ENCODE measurements at places on chromosomes 4 and X.
A peak's percentile ranks its signal among the peaks of the same experiment; 100 is the strongest.

- DNase-seq = no peak
Measured at GRCh38 chr4:16914208-16914607, 15.8 kb upstream of the LDB2 start.

DNA sequence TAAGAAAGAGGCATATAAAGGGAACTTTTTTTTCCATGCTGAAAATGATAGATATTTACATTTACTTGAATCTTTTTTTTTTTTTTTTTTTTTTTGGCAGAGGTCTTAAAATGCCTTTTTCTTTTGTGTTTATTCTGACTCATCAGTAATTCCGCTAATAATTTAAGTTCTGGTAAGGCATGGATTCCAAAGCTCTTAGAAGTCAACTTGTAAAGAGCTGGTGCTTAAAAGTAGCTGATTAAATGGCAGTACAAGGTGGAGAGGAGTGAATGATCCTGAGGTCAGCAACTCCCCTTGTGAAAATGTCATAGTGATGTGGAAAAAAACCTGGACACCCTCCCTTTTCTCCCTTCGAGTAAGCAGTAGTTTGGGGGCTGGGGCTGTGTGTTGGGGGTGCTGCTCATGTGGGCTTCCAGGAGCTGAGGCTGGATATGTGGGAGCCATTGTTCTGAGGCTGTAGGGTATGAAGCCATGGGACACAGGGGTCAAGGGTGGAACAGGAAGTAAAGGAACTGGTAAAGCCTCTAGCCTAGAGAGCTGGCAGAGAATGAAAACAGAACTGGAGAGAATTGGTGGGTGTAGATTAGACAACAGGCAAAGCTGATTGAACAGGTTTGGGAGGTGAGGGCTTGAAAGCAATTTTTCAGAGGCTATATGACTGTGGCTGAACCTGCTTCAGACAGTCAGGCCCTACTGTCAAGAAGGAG is 41.0 kb upstream of the PITX2 start:
- no peak for DNase-seq

DNA sequence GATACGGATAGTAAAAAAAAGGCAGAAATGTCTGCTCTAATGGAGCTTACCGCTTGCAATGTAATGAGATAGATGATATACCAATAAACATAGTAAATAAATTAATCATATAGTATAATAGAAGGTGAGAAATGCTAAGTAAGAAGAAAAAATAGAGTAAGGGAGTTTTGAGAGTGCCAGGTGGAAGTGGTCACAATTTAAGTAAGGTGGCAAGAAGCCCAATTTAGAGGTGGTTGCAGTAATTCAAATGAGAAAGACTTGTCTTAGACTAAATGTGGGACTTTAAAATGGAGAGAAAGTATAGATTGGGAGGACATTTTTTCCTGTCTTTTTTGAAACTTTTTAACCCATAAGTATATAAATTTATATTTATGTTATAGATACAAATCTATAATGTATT is 26.0 kb downstream of the TBC1D19 start:
- DNase-seq = no peak

GRCh38 chrX:49155243-49155899 is 7.2 kb upstream of the MAGIX start:
- DNase-seq = no peak

DNA sequence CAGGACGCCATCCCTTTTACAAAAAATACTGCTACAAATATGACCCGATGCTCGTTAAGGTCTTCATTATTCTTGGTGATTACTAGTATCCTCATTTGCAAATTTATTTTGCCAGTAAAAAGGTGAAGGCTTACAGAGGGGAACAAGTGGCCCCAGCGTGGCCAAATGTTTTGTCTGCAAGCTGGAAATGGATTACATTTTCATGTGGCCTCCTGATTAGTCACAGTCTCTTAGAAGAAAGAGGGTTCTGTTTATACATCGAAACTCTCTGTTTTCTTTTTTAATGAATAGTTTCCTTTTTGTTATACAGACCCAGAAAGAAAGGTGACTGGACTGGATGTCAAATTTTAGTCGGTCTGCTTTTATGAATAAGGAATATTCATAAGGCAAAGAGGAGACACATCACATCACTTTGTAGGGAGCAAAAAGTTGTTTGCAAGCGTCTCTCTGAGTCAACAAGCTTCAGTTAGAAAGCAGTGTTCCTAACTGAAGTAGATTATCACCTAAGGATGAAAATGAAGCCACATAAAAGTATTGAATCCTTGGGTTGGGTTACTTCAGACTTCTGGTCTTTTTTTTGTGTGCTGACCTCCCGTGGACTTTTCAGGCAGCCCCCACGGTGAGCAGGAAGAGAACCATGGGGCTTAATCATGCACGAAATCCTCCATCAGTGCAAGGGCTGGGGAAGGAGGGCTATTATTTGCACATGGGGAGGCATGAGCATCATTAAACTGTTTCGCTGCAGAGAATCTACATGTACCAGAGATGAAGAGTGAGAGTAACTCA is 125.6 kb downstream of the ARSF start:
- no peak for DNase-seq

GRCh38 chr4:47913330-47913729 is 1.1 kb downstream of the NFXL1 start:
- no peak for DNase-seq

DNA sequence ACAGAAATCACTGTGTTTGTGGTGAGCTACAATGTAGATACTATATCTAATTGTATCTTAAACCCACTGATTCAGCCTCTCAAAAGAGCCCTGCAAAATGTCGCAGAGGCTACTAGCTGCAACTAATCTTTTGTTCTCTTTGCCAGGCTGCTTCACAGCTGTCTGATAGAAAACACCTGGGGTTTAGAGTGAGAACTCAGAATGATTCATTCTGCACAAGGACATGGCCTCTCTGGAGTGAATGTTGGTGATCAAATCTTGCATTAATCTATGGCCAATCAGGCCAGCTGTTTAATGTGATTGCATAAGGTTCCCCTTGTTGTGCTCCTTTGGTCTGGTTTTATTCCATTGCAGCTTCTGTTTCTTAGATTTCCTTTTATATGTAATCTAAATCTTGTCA is 100.3 kb downstream of the EMCN start:
- DNase-seq = no peak

- no peak for DNase-seq
Measured at GRCh38 chr4:88819818-88820697, 122.4 kb upstream of the NAP1L5 start.

DNA sequence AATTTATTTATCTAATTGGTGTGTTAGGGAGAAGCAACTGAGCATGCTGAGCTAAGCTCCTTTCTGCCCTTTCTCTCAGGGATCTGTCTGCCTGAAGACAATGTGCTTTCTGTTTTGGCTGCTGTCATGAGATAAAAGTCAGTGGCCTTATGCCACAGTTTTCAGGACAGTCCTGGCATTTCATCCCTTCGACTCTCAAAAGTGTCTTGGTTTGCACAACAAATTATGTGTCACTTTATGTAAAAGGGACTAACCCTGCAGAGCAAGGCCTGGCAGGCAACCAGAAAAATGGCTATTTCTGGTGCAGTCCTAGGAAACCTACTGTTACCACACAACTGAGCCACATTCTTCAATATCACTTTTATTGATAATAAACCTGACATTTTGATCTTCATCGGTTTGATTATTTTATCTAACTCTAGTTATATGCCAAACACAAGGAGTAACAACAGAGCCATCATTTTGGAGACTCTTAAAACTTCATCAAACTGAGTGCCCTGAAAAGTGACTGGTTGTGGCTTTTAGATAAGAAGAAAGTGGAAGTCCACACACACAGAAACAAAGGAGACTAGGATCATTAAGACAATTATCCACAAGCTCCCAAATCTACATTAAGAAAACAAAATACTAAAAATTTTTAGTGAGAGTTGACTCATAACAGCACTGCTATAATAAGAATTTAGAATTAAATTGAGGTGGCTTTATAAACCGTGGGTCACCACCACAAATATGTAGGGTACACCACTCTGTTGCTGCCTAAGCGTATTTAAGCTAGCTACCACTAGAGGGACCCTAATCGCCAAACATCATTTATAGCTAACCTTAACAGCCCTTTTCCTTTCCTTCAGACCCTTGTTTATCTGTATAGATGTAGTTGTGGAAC is 95.9 kb upstream of the PTPN13 start:
- no peak for DNase-seq

DNA sequence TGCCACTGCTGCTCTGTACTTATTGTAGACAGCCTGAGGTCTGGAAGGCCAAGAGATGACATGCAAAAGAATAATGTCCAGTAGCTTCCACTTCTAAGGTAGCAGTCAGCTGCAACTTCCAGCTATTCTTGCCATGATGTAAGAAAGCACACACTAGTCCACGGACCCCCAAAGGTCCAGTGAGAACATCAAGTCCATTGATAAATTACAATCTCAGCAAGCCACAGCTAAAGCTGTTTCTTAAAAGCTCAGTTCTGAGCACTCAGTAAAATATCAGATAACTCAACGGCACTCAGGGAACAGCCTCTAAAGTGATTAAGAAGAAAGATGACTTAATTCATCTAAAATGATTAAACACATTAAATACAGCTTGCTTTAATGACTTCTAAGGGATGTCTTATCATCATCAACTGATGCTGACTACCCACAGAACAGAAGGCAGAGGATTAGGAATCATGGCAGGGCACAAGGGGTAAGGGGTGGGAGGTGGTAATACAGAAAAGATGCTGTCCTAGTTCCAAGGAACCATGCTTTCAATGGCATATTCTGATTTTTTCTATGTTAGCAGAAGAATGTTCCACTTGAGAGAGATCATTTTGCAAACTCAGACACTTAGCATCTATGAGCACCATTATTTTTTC is 99.1 kb upstream of the CBR4 start:
- DNase-seq = no peak

DNA sequence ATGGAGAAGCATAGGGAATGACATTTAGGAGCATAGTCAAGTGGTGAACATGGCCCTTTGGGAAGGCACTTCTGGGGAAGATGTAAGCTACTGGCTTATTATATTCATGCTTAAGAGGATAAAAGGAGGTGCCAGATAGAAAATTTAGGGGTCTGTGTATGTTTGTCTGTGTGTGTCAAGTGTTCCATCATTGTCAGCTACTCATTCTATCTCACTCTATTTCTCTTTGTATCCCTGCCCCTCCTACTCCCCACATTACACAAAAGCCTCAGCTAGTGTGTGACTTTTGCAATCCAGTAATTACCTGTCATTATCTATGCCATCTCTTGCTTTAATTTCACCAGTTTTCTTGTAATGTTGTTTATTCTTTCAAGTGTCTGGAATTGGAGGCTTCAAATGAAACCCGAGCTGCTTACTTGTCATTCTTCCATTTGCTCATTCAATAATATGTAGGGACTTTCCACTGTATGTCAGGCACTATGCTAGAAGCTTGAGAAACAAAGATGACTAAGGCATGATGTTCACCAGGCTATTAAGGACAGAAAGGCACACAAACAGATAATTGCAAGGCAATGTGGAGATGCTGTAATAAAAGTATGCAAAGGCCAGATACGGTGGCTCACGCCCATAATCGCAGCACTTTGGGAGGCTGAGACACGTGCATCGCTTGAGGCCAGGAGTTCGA is 229.8 kb upstream of the TEX13C start:
- DNase-seq = no peak

DNA sequence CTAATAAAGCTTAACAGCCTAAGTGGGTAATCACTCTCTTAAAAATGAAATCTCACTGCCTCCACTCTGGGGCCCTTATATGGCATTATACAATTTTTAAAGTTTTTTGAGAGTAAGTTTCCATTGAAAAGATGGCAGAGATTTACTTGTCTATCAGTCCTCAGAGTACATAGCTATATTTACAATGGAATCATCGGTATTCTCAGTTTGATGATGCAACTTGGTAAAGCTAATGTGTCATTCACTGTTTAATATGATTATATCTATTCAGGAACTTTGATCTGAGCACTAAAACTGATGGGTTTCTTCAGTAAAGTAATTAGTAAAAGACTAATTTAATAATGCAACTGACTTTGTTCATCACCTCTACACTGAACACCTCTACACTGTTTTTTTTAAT is 51.6 kb downstream of the CT47B1 start:
- DNase-seq = no peak

DNA sequence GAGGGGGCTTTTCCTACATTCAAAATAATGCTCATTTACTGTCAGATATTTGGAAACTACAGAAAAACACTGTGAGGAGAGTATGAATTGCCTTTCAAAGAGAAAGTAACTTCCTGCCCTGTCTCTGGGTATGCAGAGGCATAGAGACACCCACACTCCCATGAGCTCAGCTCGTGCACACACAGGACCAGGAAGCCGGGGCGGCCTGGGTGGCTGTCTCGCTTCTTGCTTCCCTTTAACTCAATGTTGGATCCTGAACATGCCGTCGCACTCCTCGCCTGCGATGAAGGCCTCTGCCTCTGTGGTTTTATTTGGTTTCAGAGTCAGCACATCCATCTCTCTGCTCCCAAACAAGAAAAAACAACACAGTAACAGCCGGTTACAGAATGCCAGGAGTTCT is 40.1 kb upstream of the GPR78 start:
- peak; percentile 16 for DNase-seq

- DNase-seq = no peak
Measured at GRCh38 chr4:173167758-173168395, 734 bp upstream of the GALNT7 start.

- DNase-seq = no peak
Measured at GRCh38 chrX:19350941-19351384, 7.2 kb downstream of the PDHA1 start.

- no peak for DNase-seq
Measured at GRCh38 chrX:13828392-13828791, 11.5 kb upstream of the GPM6B start.

DNA sequence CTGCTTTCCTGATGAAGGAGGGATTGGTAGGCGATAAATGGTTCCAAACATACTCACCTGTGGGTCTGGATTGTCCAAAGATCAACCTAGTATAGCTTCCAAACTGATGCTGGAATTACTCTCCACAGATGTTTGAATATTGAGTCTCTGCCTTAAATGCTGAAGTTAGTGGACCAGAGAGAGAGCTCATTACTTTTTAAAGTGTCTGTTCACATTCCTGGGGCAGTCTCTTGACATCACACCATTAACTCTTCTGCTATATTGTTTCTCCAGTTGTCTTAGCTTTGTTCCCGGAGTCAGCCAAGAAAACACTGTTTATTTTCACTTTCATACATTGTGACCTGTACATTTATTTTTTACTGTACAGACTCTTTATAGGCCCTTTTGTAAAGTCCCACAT is 35.4 kb downstream of the ARHGEF38 start:
- DNase-seq = no peak

- DNase-seq = no peak
Measured at GRCh38 chr4:4506961-4507360, 34.9 kb downstream of the STX18 start.

All from stimulated activated CD4-positive, alpha-beta T cell treated with anti-CD3 and anti-CD28 coated beads, Interleukin-1b, Interleukin-23, amount 100 ng/mL, for 1 hour (primary cell).